Ascending aorta (tissue), 2 donors: ENCODE measurements at places on chromosomes 7 and 10.

DNA sequence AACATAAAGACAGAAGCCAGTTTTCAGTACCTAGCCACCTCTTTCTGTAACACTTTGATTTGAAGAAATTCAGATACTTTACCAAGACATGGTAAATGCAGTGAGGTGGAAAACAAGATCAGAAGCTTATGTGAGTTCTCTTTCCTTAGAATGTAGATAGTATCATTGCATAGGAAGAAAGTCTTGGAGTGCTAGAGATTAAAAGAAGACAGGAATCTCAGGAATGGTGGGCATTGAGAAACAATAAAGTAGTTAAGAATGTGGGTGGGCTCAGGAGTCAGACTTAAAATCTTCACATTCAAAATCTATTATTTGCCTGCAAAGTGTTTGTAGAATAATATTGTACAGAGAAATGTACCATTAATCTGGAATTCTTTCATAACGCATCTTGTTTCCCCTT is 58.9 kb downstream of the POLL start:
- H3K4me1 ChIP-seq: no peaks in the 10 kb centered on the region
- no peak overlapping the region for H3K27ac ChIP-seq
- no peaks in the 10 kb centered on the region for H3K27me3 ChIP-seq
- H3K4me3 ChIP-seq: no peak overlapping the region

DNA sequence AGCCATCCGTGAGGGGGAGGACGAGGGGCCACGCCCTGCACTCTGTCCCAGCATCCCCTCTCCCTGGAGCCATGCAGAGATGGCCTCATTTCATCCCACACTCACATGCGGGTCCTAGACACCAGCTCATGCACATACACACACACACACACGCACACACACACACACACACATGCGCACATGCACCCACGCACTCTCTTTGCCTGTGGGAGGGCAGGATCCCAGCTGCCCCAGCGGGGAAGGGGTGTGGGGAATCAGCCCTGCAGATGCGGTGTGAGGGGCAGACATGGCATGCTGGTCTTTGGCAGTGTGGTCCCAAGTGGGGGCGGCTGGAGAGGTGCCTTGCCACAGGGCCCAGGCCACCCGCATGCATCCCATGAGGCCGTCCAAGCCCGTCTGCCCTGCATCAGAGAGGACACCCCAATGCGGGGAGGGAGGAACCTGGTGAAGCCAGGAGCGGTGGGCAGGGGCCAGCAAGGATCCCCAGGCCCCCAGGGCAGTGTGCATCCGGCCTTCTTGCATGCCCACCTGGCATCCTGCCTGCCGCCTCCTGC is 68.1 kb downstream of the LHPP start:
- H3K36me3 ChIP-seq: no peaks in the 10 kb centered on the region
- H3K27ac ChIP-seq: no peak overlapping the region
- H3K4me3 ChIP-seq: no peak overlapping the region
- no peaks in the 10 kb centered on the region for H3K4me1 ChIP-seq

DNA sequence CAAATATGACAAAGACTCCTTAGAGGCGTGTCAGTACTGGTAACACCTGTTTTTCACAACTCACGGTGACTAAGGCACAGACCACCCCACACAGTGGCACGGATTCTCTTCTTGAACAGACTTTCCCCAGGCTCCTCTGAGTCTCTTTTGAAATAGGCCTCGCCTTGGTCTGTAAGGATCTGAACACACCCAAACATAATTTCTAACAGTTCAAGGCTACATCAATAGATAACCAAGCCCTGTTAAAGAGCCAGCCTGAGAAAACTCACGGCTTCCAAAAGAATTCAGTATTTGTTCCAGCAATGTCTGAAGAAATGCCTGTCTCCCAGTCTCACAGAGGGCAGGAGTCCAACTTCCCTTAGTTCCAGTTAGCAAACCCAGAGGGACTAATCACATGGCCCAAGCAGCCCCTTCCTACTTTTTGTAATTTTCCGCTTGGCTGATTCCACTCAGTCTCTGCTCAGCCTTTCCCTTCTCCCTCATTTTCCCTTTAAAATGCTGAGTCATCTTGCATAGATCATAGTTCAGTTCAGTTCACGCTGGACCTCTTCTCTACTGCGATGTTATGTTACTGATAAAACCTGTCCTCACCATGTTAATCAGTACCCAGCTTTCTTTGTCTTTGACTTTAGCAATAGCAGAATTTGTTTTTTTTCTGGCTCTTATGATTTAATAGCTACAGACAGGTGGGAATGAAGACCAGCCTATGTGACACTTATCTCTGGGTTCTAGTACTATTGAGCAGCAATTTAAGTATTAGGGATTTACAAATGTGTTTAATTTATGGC is 22.6 kb upstream of the AKR1C3 start:
- H3K4me3 ChIP-seq: no peak overlapping the region
- H3K27ac ChIP-seq: peak overlapping the region; percentile 90
- no peaks in the 10 kb centered on the region for H3K27me3 ChIP-seq

DNA sequence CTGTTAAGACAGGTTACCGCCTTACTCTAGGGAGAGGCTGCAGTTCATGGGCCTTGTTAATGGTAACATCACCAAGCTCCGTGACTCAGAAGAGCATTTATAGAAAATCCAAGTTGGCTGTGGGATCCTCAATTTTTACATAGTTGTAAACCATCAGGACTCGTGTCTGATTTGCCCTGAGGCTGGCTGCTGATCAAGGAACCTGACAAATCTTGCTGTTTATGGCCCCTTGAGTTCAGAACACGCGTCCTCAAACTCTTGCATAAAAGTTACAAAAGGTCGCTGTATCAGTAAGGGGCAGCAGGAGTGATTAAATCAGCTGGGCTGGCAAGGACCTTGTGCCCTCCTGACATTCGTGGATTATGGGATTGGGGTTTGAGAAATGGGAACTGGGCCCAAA is 4.6 kb downstream of the SLC13A4 start:
- H3K4me3 ChIP-seq: no peak overlapping the region
- H3K27ac ChIP-seq: no peak overlapping the region
- no peaks in the 10 kb centered on the region for H3K4me1 ChIP-seq
- no peak for DNase-seq

DNA sequence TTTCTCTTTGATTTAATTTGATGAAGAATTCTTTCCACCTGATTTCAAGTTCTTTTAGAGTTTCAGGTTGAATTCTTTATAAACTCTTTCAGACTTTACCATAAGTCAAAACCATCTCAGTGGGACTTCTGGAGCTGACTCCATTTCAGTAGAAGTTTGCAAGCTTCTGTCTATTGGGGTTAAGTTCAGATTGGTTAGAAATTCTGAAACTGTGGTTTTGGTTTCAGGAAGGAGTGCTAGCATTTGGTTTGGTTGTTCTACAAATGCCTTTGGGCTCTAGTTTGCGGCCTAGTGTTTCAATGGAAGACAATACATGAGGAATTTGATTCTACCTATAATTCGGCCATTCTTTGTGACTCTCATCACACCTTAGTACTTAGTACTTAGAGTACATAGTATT is 176.8 kb upstream of the RHOBTB1 start:
- peaks cover 2% of the 10 kb centered on the region for H3K4me1 ChIP-seq
- no peak overlapping the region for H3K27ac ChIP-seq
- no peaks in the 10 kb centered on the region for H3K27me3 ChIP-seq
- no peak overlapping the region for H3K4me3 ChIP-seq
- no peaks in the 10 kb centered on the region for H3K36me3 ChIP-seq

- peak within 1 kb of the TSS; percentile 81 for H3K4me3 ChIP-seq
- DNase-seq: no peak
- H3K27ac ChIP-seq: peak within 1 kb of the TSS; percentile 99
- H3K4me1 ChIP-seq: peaks cover 4% of the 10 kb centered on the region
- no peaks in the 10 kb centered on the region for H3K36me3 ChIP-seq
These were observed at the start of gene YWHAG for GRCh38 chr7:76358481-76359110. Gene YWHAG, minus strand, starts transcription at chr7:76358991. Its CDS starts 183 bp downstream, at chr7:76358808.

DNA sequence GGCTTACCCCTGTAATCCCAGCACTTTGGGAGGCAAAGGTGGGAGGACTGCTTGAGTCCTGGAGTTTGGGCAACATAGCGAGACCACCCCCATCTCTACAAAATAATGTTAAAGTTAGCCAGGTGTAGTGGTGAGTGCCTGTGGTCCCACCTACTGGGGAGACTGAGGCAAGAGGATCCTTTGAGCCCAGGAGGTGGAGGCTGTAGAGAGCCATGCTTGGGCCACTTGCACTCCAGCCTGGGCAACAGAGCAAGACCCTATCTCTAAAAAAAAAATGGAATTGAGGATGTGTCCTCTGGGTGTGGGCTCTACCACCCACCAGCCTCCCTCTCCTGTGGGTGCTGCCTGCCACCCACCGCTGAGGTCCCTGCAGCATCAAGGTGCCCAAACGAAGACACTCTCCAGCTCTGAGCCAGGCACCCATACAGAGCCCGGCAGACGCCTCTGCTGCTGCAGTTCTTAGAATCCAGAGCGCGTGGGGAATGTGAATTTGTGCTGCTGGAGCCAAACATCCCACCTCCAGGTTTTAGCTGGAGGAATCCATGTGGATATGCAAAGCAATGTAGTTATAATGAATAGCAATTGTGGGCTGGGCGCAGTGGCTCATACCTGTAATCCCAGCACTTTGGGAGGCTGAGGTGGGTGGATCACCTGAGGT is 176.0 kb upstream of the TNRC18 start:
- H3K27ac ChIP-seq: peak overlapping the region; percentile 44
- no peak overlapping the region for H3K4me3 ChIP-seq
- H3K36me3 ChIP-seq: peaks cover 18% of the 10 kb centered on the region
- DNase-seq: no peak
- H3K4me1 ChIP-seq: peaks cover 7% of the 10 kb centered on the region

DNA sequence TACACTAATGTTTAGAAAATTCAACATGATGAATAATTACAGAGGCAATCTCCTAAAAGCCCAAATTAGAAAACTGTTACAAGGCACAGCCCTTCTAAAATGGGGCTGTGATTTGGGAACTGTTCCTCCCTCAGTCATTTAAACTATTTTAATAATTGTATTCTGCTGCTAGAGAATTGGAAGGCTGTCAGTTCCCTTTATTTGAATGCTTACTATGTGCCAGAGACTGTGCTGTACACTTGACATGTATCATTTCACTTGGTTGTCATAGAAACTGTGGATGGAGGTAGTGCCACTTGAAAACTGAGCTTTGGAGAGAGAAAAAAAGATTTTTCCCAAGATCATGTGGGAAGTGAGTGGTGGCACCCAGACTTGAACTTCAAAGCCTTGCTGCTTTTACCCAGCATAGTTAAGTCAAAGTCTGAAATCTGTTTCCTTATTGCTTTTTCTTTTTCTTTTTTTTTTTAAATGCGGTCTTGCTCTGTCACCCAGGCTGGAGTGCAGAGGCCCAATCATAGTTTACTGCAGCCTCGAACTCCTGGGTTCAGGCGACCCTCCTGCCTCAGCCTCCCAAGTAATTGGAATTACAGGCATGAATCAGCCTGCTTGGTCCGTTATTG is 23.6 kb downstream of the UBE2D1 start:
- no peak overlapping the region for H3K4me3 ChIP-seq
- no peaks in the 10 kb centered on the region for H3K4me1 ChIP-seq
- no peak for DNase-seq
- H3K27ac ChIP-seq: no peak overlapping the region
- no peaks in the 10 kb centered on the region for H3K36me3 ChIP-seq

DNA sequence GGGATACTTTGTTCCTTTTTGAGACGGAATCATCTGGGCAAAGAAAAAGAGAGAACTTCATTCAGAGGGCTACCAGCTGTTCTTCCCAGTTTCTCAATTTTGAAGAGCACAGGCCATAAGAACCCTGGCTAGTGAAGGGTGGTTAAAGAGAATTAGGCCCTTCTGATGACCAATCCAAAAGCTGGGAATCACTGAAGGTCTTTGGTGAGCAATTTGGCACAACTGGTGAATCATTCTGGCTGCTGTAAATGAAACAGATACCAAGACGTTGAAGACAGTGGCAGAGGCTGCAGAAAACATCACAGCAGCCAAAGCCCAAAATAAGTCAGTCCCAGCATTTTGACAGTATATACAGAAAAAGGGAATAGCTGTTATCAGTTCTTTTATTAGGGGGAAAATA is 5.1 kb downstream of the RAPGEF5 start:
- no peaks in the 10 kb centered on the region for H3K36me3 ChIP-seq
- H3K27me3 ChIP-seq: no peaks in the 10 kb centered on the region
- H3K4me3 ChIP-seq: no peak overlapping the region
- no peaks in the 10 kb centered on the region for H3K4me1 ChIP-seq
- no peak overlapping the region for H3K27ac ChIP-seq

DNA sequence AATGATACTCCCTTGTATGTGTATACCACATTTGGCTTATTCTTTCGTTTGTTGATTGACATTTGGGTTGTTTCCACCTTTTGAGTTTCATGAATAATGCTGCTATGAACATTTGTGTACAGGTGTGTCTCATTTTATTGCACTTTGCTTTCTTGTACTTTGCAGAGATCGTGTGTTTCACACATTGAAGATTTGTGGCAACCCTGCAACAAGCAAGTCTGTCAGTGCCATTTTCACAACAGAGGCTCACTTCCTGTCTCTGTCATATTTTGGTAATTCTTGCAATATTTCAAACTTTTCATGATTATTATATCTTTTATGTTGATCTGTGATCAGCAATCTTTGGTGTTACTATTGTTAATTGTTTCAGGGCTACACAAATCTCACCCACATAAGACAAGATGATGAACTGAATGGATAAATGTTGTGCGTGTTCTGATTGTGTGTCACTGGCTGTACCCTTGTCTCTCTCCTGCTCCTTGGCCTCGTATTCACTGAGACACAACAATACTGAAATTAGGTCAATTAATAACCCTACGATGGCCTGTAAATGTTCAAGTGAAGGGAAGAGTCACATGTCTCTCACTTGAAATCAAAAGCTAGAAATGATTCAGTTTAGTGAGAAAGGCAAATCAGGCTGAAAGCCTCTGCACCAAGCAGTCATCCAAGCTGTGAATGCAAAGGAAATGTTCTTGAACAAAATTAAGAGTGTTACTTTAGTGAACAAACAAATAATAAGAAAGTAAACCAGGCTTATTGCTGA is 133.6 kb upstream of the JCAD start:
- no peak for DNase-seq
- no peak overlapping the region for H3K27ac ChIP-seq
- no peak overlapping the region for H3K4me3 ChIP-seq
- no peaks in the 10 kb centered on the region for H3K4me1 ChIP-seq

- H3K4me1 ChIP-seq: no peaks in the 10 kb centered on the region
- no peak for DNase-seq
- no peaks in the 10 kb centered on the region for H3K27me3 ChIP-seq
- H3K27ac ChIP-seq: no peak overlapping the region
These were observed 29.9 kb downstream of the HEPACAM2 start for GRCh38 chr7:93196336-93196735.

GRCh38 chr10:118012952-118013525 is 33.7 kb downstream of the RAB11FIP2 start:
- no peaks in the 10 kb centered on the region for H3K27me3 ChIP-seq
- DNase-seq: no peak
- H3K36me3 ChIP-seq: peaks cover 6% of the 10 kb centered on the region
- no peak overlapping the region for H3K4me3 ChIP-seq
- no peaks in the 10 kb centered on the region for H3K4me1 ChIP-seq
- no peak overlapping the region for H3K27ac ChIP-seq

- DNase-seq: no peak
- no peaks in the 10 kb centered on the region for H3K27me3 ChIP-seq
- no peaks in the 10 kb centered on the region for H3K36me3 ChIP-seq
- H3K4me1 ChIP-seq: peaks cover 3% of the 10 kb centered on the region
These were observed 116.4 kb upstream of the NOBOX start for GRCh38 chr7:144519925-144520324.

- no peaks in the 10 kb centered on the region for H3K27me3 ChIP-seq
- no peaks in the 10 kb centered on the region for H3K36me3 ChIP-seq
- H3K4me1 ChIP-seq: peaks cover 2% of the 10 kb centered on the region
These were observed 138.4 kb upstream of the PRPS1L1 start for GRCh38 chr7:18166002-18166401.

- H3K27ac ChIP-seq: no peak overlapping the region
- H3K4me3 ChIP-seq: no peak overlapping the region
- no peaks in the 10 kb centered on the region for H3K27me3 ChIP-seq
- no peak for DNase-seq
- no peaks in the 10 kb centered on the region for H3K4me1 ChIP-seq
These were observed 752.6 kb upstream of the PHF14 start for GRCh38 chr7:10221084-10221483.
